ENCODE measurements at places on chromosomes 16 and 17.

GRCh38 chr17:183021-183420, 1.6 kb upstream of the DOC2B start:
- DNase-seq = no peak

DNA sequence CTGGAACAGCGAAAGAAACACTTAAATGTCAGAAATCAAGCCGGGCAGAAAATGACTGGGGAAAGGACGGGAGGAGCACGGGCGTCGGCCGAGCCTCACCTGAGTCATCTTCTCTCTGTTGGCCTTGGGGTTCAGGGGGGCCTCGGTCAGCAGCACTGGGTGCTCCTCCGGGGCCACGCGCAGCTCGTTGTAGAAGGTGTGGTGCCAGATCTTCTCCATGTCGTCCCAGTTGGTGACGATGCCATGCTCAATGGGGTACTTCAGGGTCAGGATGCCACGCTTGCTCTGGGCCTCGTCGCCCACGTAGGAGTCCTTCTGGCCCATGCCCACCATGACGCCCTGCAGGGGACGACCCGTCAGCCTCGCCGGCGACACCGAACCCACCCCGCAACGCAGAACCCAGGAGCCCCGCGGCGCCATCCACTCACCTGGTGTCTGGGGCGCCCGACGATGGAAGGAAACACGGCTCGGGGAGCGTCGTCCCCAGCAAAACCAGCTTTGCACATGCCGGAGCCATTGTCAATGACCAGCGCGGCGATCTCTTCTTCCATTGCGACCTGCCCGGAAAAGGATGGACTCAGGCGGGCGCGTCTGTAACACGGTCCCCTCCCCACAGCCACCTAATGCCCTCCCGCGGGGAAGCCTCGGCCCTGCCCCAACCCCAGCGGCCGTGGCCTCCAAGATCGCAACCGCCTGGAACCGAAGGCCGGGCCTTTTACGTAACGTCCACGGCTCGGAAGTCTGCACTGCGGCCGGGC, 616 bp downstream of the ACTG1 start:
- DNase-seq = peak; percentile 64

DNA sequence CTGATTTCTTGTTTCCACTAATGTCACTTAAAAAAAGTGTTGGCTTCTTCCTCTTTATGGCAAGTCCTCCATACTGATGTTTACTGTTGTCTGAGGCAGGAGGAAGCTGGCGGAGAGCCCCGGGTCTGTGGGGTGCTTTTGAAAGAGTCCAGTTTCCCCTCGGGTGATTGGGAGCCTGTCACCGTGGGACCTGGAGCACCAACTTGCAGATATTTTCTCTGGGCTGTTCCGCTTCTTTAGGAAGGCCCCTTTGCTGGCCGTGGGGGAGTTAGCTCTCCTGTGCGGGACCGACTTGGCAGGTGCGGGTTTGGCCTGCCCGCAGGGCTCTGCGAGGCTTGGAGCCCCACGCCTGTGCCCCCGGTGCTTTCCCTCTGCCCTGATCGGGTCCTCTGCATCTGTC, 3.1 kb downstream of the BANP start:
- no peak for DNase-seq

DNA sequence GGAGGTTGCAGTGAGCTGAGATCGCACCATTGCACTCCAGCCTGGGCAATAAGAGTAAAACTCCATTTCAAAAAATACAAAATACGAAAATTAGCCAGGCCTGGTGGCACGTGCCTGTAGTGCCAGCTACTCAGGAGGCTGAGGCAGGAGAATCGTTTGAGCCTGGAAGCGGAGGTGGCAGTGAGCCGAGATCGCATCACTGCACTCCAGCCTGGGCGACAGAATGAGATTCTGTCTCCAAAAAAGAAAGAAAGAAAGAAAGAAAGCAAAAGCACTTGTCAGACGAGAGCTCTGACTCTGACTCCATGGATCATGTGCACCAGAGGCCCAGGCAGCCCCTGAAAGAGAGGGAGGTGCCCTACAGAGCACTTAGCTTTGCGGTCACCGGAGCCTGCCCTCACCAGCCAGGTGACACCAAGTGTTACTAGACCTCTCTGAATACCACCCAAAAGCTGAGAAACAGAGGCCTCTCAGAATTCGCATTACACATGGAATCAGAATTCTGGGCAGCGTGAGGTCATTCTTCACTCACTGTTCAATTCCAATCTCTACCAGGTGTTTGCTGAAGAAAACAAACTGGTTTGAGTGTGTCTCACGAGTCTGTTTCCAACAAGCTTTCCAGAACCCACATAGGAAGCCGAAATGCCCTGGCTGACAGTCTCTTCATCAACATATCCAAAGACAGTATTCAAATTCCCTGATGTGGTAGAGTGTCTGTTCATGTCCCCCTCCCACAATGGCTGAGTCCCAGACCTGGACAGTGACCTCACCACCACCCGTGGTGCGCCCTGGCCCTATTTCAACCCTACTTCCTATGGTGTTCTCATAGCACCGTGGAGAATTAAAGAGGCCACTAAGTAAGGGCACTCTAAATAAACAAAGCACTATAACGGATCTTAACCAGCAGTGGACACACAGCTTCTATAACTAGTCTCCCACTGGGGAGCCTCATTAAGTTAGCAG, 1.5 kb downstream of the FLCN start:
- peak; percentile 28 for DNase-seq

GRCh38 chr17:44152875-44153274, 11.1 kb downstream of the HROB start:
- DNase-seq = no peak

DNA sequence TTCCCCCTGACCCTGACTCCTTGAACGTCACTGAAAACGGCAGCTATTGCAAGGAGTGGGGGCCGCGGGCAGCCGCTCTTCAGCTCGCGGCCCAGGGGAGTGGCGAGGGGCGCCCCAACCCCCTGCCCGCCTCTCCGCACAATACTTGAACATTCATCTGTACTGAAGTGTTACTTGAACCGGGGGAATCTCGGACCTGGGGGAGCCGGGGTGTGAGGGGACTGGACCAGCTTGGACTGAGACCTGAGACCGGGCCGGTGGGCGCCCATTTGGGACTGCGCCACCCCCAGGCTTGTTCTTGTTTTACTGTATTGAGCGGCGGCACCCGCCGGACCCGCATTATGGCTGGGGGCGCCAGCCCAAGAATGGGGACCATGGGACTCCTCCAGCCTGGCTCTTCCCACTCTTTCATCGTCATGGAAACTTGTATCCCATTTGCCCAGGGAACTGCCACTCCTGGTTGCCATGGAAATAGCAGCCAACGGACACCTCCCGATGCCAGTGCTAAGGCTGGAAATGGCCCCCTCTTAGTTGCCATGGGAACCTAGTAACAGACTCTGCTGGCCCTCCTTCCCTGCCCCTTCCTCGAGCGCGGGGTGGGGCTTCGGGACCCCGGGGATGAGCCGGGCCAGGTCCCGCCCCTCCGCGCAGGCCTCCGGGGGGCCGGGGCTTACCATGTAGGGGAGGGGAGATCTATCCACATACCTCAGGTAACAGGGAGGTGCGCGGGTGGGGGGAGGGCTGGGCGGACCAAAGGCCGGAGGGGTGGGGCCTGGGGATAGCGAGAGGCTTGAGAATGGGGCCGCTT, 805 bp upstream of the ORAI3 start:
- DNase-seq = no peak

DNA sequence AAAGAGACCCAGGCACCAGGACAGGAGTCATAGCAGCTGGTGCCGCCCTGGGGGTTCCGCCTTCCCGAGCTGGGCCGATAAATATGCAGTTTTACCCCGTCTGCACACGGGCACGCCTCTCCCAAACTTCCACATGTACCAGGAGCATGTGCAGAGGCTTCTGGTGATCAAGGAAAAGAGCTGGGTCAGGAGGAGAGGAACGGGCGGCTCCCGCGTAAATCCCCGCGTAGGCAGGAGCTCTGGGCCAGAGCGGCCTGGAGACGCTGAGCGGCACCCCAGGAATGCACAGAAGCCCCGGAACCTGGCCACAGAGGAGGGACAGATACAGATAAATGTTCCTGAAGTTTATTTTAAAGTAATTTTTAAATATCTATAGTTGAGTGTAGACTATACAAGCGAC, 46.6 kb upstream of the METRNL start:
- no peak for DNase-seq

DNA sequence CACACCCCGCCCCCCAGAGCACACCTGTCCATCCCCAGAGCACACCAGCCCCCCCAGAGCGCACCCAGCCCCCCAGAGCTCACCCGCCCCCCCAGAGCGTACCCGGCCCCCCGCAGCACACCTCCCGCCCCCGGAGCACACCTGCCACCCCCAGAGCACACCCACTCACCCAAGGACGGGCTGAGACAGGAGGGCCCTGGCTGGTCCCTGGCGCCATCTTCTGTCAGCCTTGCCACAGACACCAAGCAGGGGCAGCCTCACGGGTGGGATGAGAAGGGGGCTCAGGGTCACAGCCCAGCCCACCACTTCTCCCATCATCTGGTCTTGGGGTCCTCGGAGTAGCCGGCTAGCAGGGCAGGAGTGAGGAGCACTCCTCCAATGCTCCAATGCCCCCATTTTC, 31.8 kb downstream of the PIEZO1 start:
- DNase-seq = no peak

- no peak for DNase-seq
Observed at GRCh38 chr16:65950211-65950610, 416.3 kb upstream of the CDH5 start.

DNA sequence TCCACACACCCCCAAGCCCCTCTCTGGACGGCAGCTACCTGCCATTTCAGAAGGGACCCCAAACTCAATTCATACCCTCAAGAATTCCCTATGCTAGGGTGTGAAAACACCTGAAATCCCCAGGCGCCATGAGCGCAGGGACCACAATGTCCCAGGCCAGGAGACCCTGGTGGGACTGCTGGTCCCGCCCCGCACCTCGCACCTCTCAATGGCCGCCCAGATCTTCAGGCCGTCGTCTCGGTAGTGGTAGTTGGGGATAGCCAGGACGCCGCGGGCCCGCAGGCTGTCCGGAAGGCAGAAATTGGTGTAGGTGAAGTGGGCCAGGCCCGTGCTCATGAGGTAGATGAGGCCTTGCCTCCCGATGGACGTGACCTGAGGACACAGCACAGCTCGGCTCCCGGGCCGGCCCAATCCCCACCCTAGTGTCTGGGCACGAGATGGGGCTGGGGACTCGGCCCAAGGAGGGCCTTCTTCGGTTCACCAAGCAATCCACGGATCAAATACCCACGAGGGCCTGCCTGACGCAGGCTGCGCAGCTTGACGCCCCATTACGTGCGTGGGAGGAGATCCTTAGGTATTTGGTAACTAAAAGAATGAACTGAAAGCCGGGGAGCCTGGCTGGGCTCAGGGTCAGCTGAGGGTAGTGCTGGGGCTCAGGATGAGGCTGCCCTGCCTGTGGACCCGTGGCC, 9.2 kb downstream of the ALOXE3 start:
- DNase-seq = no peak

GRCh38 chr16:78675951-78676792, 576.7 kb downstream of the WWOX start:
- DNase-seq = no peak

- no peak for DNase-seq
Observed at GRCh38 chr16:50295541-50296132, 29.3 kb downstream of the ADCY7 start.

- no peak for DNase-seq
Observed at GRCh38 chr16:24577167-24577566, 37.8 kb downstream of the RBBP6 start.

GRCh38 chr16:12573730-12574383, 229.8 kb downstream of the CPPED1 start:
- DNase-seq = peak; percentile 76

- DNase-seq = peak; percentile 31
Observed at GRCh38 chr16:17258848-17259713, 211.7 kb downstream of the XYLT1 start.

GRCh38 chr17:49290690-49291359, 60.2 kb upstream of the PHOSPHO1 start:
- peak; percentile 32 for DNase-seq

- DNase-seq = no peak
Observed at GRCh38 chr16:71853413-71853812, 7.6 kb downstream of the ATXN1L start.

DNA sequence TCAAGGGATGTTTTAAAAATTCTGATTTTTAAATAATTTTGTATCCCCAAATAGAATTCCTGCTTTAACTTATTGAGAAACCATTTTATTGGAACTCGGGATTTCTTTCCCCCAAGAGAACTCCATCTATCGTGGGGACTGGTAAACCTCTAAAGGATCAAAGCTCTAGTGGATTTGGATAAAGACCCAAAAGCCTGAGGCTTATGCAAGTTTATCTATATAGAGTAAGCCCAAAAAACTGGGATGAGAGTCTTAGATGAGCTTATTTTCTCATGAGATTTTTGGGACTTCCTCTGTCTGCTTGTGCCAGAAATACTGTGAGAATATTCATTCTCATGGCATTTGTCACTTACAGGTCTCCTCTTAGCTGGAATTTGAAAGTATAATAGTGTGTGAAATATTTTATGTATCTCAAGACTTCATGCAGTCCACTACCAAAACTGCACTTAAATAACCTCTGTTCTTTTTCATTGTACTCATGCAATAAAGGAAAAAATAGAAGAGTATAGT, 333.1 kb downstream of the BCAS3 start:
- DNase-seq = no peak

- no peak for DNase-seq
Observed at GRCh38 chr17:64148699-64149098, 18.8 kb upstream of the ERN1 start.

- no peak for DNase-seq
Observed at GRCh38 chr16:17606460-17606859, 135.7 kb upstream of the XYLT1 start.

- no peak for DNase-seq
Observed at GRCh38 chr17:37361543-37361942, 14.2 kb upstream of the C17orf78 start.

GRCh38 chr16:15887283-15887682, 1.1 kb downstream of the CEP20 start:
- no peak for DNase-seq

DNA sequence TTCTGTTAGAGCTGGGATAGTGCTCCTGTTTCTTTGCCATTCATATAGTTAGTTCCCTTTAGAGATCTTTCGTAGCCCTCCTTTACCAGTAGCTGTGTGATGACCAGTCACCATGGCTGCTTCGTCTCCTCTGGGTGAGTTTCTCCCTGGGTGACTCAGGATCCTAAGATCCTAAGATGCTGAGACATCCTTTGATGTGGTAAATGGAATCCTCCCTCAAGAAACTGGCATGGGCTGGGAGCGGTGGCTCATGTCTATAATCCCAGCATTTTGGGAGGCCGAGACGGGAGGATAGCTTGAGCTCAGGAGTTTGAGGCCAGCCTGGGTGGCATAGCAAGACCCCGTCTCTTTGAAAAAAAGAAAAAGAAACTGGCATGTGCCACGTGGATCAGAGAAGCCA, 5.9 kb downstream of the PHAF1 start:
- no peak for DNase-seq

- DNase-seq = no peak
Observed at GRCh38 chr17:81193470-81194224, 27.6 kb upstream of the AATK start.

- DNase-seq = no peak
Observed at GRCh38 chr17:74404789-74405188, 27.1 kb upstream of the GPRC5C start.

GRCh38 chr17:77611791-77612502, 346.6 kb upstream of the TNRC6C start:
- DNase-seq = no peak

GRCh38 chr17:74618451-74618850, 5.1 kb downstream of the CD300E start:
- no peak for DNase-seq

- no peak for DNase-seq
Observed at GRCh38 chr17:70049801-70050591, 25.0 kb upstream of the KCNJ16 start.
